HT1080 (cell line): ENCODE measurements at places on chromosomes 3 and 15. TPM values are rescaled to one million over a fixed set of nuclear protein-coding genes. Genes with fewer than 3 reads are reported as not detected.

Gene MORC1
- 0.11 TPM in 1 of 2 replicates, not detected in the other for total RNA-seq

Gene FANCD2OS
- total RNA-seq: not detected in 2 replicates

Gene CHRNA7
- 2.0 TPM in 2 replicates for total RNA-seq

Gene CSPG5
- total RNA-seq: 0.47 and 0.93 TPM in 2 replicates

Gene TMEM40
- not detected in 2 replicates for total RNA-seq

Gene NGLY1
- 36.4 and 42.2 TPM in 2 replicates for total RNA-seq

Gene MST1R
- total RNA-seq: 1.2 TPM in 2 replicates

Gene GCNT3
- 0.10 and 0.79 TPM in 2 replicates for total RNA-seq

Gene ZNF860
- 0.08 and 0.10 TPM in 2 replicates for total RNA-seq

Gene PLSCR2
- not detected in 2 replicates for total RNA-seq

Gene CCDC54
- total RNA-seq: not detected in 2 replicates

Gene GOLGA8R
- total RNA-seq: 0.17 and 0.69 TPM in 2 replicates

GRCh38 chr3:112407214-112407887 lies 74.4 kb downstream of the CD200 start:
- DNase-seq: no peak

DNA sequence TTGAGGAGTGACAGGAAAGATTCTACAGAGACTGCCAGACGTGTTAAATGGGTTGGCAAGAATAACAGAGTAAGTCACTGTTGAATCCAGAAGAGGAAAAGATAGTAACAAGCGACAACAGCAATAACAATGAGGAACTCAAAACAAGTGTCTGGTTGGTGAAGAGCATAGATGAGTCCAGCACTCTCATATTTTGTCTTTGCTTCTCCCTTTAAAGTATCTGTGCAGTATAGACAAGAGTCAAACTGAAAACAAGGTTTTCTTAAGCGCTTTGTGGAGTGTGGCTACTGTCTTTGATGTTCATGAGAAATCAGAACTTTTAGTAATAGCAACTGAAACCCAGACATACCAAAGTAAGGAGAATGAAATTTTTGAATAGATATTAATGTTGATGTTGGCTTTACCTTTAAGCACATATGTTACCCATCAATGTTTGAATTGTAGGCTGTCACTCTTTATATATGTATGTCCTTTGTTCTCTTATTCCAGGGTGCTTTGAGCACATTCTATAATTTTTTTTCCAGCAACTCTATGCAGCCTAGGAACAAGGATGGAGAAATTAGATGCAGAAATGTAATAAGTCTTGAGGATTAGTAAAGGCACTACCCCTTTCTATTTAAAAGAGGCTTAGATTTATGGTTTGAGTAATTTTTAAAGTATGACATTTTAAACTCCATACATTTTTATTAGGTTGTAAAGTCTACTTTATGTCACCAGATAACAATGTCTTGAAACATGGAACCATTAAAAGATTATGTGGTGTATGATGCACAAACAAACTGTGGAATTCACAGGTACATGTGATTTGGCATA lies 185.5 kb downstream of the NFKBIZ start:
- DNase-seq: no peak

DNA sequence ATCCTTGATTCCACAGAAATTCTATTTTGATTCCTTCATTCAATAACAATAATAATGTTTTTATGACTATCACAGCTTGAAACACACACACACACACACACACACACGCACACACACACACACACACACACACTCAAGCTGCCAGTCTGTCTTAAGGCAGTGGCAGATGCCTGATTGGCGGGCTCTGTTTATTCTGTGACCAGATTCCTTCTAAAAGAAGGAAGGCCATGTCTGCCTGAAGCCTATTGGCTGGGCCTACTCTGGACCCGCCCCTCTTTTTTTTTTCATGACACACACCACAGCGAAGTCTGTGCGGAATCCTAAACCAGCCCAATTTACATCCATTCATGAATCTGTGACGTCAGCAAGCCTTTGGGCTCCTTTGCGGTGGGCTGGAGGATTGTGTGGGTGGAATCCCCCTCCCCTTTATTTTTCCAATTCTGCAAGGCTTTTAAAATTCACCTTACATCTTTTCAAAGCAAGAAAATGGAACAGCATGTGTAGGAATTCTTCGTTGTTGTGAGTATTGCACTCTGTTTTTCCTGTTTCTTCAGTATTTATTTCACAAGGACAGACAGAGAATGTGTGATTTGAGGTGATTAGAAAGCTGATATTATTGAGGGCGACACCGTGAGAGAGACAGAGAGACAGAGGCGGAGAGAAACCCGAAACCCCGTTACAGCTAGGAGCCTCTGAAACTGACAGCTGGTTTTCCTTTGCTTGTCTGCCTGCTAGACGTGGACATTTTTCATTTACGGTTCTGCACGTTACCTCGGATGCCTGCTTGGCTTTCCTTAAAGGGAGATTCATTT lies at the start of gene MAP3K13:
TSS of gene MAP3K13 (plus strand) at position 287 of the 812 bp plus-strand sequence. CDS start 65,446 bp downstream, outside the sequence.
- DNase-seq: peak; percentile 83

DNA sequence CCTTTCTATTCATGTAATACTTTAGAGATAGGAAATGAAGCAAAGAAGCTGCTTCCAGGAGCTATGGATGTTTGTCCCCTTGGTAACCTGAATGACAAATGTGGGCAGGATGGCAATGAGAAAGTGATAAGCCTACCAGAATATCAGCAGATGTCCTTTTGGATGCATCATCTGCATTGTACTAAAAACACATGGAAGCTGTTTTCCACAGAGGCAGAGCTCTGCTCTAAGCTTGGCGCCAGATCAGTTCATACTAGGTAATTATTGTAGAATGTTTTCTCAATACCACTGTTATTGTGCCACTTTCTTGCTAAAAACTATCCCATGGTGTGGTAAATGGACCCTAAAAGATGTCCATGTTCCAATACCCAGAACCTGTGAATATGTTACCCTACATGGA lies 100.2 kb downstream of the DTWD1 start:
- no peak for DNase-seq

- no peak for DNase-seq
Measured at GRCh38 chr3:133289322-133289721, 110.5 kb upstream of the BFSP2 start.

DNA sequence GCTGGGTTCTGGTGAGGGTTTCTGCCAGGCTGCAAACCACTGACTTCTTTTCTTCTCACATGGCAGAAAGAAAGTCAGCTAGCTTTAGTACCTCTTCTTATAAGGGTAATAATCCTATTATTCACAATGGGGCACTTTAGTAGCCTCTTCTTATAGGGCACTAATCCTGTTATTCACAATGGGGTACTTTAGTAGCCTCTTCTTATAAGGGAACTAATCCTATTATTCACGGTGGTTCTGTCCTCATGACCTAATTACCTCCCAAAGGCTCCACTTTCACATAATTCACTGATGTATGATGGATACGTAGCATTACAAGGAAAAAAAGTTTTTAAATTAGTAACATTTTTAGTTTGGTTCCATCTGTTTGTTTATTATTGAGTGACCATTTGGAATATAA lies 671.3 kb downstream of the NSUN3 start:
- no peak for DNase-seq

DNA sequence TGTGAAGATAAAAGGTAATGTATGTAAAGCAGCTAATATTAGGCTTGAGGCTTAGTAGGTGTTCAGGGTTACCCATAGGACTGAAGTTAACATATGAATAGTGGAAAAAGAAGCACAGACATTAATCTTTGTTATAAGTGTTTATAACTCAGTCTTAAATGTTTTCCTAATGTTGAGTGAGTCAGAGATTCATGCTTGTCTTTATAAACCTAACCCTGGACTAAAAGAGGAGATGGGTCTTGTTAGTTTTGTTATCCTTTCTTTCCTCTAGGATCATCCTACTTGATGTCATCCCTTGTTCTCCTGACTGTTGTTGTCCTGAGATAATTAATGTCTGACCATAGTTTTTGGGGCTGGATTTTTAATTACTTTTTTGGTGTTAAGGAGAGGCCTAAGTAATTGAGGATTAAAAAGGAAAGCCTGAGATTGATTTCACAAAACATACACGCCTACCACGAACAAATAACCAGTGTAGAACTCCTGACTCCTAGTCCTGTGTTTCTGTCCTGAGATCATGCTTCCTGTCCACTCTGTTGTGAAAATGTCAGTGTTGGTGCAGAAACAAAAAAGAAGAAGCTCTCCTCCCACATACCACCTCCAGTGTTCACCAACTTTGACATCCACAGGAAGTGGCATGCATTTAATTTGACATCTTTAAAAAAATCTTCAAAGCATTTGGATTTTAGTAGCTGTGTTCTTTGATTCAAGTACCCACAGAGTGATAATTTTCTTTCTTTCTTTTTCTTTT lies 8.4 kb downstream of the MITF start:
- no peak for DNase-seq

DNA sequence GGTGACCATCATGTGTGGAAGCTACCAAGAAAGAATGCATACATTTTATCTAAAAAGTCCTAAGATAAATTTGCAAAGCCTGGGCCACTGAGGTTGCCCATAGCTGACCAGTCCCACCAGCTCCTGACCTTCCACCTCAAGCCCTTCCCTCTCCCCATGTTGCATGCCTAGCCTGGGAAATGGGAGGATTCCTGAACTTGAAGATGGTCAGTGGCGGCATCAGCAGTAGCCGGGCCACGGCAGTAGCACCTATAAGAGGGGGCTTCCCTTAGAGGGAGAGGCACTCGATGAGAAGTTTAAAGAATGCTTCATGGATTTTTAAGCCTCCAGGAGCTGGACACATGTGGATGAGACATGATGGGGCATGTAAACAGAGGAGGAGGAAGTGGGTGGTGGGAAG lies 172.1 kb downstream of the KLF13 start:
- no peak for DNase-seq

DNA sequence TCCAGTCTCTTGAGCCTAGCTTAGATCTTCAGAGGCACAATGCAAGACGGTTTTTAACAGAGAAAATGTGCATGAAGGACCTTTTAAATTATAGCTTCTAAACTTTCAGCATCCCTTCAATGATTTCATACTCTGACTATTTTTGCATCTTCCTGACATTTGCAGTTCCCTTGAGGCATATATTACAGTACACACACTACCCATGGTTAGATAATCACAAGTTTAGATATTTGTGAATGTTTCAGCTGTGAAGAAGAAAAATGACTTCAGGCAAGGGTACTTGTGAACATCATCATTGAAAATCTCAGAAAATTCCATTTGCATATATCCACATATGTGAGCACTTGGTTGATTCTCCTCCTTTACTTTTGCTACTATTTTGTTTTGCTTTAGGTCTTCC lies 341.5 kb downstream of the ROBO2 start:
- DNase-seq: no peak

DNA sequence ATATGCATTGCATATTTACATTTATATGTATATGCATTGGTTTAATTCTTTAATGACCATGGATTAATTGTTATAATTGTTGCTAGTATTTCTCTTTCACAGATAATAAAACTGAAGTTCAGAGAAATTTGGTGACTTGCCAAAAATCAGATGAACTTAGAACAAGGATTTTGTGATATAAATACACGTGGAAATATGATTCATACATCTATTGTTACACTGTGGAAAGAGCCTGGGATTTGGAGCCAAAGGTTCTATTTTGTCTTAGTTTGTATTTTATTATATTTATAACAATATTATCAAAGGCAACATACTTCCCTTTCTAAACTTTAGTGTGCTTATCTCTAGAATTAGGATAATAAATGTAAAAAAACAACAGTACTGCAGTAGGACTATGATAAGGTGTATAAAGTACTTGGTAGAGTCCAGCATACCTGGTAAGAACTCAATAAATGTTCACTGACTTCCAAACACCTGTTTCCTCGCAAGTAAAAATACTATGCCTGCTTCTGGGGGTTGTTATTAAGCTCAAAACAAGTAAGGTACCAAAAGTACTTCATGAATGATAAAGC lies 342.9 kb downstream of the THSD4 start:
- DNase-seq: no peak

DNA sequence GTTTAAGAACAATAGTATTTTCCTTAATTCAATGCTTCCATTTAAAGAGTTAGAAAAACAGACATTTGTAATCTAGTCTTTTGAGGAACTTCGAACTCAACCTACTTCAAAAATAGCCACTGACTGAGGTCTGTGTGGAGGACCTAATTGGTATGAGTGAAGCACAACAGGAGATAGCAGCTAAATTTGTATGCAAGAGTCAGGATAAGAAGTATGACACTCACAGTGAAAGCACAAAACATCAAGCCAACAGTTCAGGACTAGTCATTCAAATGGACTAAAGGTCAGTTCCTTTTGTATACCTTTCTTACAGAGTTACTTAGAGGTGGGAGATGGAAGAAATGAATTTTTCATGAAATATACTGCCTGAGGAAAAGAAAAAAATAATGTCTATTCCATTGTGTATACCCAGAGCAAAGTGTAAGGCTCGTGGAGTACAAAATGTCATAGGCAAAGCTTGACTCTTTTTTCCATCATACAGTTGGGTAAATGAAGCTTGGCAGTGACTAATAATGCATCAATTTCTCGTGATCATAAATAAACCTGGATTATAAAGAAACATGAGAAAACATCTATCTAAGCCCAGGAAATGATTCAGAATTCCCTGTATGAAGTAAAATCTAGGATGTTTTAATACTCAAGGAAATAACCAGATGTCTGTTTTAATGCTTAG lies 1005.2 kb upstream of the CADM2 start:
- DNase-seq: peak; percentile 75

GRCh38 chr3:33186524-33187367 lies 31.9 kb downstream of the SUSD5 start:
- DNase-seq: peak; percentile 87

- DNase-seq: peak; percentile 15
Measured at GRCh38 chr3:185318141-185318540, 44.8 kb upstream of the MAP3K13 start.

- DNase-seq: no peak
Measured at GRCh38 chr3:94280958-94281357, 218.1 kb downstream of the NSUN3 start.

GRCh38 chr15:72404841-72405240 lies 6.7 kb downstream of the TMEM202 start:
- DNase-seq: no peak

DNA sequence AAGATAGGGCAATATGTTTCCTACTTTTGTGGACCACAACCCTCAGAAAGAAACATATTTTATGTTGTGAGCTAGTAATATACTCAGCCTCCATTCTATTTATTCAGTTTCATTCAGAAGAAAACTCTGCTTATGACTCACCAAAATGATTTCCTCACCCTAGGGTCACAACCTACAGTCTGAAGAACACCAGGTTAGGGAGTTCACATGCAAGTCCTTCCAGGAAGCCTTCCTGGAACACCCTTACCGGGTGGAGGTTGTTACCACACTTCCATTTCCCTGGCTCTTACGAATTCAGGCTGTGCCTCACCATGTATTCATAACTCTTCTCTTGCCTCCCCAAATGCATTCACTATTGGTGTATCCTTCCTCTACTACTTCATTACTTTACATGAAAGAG lies 228.0 kb upstream of the ADAMTS9 start:
- peak; percentile 33 for DNase-seq

DNA sequence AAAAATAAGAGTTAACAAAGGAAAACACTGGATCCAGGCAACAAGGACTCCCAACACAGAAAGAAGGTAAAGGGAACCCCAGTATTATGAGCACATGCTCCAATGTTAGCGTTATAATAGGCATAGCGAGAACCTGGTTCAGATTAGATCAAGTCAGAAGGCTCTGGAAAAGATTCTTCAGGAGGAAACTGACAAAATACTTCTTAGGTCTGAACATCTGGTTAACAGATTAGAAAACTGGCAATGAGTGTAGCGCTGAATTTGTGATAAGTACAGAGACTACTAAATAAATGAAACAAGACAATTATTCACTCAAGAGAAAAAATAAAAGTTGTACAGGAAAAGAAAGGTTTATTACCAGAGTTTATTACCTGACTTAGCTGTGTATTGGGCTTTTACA lies 146.1 kb downstream of the DPH6 start:
- DNase-seq: no peak
